ENCODE measurements at places on chromosomes 7 and 10.
A peak's percentile ranks its signal among the peaks of the same experiment; 100 is the strongest.

DNA sequence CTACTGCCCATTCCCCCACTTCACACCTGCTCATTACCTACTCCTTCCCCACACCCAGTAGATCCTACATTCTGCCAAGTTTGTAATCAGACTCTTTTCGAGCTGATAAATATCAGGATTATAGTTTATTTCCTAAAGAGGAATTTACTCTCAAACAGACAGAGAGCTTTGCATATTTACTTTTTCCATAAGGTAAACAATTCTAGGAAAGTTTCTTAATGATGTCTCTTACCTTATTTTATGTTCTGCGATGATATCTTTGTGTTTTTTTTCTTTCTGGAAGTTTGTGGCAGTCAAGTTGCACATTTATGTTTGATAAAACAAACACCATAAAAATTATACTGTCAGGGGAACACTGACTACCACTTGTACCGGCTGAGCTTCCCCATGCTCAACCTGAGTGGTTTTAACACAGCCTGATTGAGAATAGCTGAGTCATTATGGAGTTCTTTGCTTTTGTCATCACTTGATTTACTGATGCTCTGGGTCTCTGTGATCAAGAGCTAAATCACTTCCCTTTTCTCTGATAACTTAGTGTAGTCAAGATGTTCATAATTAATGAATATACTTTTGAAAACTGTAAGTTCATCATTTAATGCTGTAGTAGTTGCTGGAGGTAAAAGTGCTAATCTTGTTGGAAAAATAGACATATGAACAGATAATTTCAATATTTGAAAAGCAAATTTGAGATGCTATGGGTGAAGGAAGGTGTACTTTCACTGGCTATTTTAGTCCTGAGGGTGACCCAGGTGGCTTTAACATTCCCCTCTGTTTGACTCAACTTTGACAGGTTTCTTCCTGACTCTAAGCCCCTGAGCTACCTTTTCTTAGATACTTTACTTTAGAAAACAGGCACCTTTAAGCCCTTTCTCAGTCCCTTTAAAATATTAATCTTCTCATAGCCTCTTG is 1034.5 kb upstream of the LRRTM3 start:
- no peak for DNase-seq

- DNase-seq, result no peak
Measured at GRCh38 chr7:55209366-55209765, 155.8 kb upstream of the LANCL2 start.

- DNase-seq, result no peak
Measured at GRCh38 chr10:58779594-58779993, 266.9 kb downstream of the BICC1 start.

DNA sequence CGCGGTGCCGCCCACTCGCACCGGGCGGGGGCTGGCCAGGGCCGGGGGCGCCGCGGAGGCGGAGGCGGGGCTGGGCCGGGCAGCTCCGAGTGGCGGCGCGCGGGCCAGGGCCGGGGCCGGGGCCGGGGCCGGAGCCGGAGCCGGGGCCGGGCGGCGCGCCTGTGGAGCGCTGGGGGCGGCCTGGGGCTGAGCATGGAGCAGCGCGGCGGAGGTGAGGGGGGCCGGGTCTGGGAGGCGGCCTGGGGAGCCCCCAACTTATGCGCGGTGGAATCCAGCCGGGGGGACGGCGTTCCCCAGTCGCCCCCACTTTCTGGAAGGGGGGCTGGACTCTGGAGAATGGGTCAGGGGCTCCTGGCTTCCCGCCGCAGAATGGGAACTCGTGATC is at the start of gene LZTS2:
TSS of gene LZTS2 (plus strand) at position 67 of the 385 bp plus-strand sequence. CDS start 2,731 bp downstream, outside the sequence.
- no peak for DNase-seq

DNA sequence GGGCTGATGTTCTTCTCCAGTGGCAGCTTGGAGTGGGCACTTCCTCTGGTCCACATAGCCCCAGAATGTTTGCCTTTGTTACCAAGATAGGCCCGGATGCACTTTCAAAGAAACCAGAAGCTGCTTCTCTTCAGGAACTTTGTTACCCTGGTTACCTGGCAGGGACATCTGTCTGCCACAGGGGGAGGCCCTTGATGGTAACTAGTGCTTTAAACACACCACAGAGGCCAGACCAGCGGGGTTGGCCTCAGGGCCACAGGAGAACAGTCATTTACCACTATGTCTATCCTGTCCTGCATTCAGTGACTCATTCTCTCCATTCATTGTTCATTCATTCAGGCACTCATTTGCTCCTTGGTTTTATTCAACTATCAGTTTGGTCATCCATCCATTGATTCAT is 11.9 kb upstream of the PLEKHA1 start:
- peak; percentile 37 for DNase-seq

- no peak for DNase-seq
Measured at GRCh38 chr7:102326157-102326889, 29.9 kb downstream of the SPDYE6 start.
